HT-29 (cell line): ENCODE measurements at places on chromosomes 6 and 20.

DNA sequence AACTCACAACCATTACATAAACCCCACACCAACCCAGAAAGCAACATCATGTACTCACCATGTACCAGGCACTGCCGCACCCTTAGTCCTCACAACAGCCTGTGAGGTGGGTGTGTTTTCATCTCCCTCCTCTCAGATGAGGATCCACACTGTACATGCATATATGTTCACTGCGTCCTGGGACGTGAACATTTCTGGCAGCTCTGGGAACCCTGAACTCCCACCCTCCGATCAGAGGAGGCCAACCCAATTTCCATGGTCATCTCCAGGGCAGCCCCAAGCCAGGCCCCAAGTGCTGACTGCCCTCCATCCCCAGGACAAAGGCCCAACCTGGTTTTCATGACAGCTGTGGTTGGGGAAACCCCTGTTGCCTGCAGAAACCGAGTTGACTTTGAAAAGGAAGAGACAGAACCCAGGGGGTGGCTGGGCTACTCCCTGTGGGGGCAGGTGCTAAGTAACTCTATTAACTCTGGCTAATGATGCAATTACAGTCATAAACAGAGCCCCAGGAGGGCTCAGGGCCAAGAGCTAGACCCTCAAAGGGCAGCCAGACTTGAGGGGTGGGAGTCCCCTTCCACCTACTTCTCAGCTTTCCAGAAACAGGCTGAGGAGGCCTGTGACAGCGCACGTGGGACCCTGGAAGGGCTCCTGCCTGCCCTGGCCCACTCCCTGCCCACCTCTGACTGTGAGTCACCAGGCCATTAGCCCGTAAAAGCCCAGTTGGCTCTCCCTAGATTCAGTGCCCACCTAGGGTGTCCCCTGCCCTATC, 2.6 kb downstream of the TFEB start:
- DNase-seq, result no peak

GRCh38 chr6:34045771-34046170, 100.1 kb downstream of the GRM4 start:
- no peak for DNase-seq

- DNase-seq, result no peak
These were observed 1027.3 kb upstream of the CITED2 start for GRCh38 chr6:140401761-140402160.

DNA sequence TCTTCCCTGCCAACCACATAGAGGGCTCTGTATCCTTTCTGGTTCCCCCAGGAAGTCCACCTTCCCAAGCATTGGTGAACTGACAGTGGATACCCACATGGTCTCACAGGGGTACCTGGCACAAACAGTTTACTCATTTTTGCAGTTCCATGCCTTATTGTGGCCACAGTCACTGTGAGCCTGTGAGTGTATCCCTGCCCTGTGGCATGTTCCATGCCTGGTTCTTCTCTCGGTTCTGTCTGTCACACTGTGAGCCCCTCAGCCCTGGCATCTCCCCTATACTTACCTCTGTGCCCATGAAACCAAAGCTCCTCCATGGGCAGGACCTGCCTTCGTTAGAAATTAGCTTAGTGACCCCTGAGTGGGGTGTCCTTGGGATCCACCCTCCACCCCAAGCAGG, 107.8 kb downstream of the TOX2 start:
- DNase-seq, result no peak

GRCh38 chr6:44626616-44627015, 239.1 kb downstream of the CDC5L start:
- DNase-seq, result peak; percentile 31

GRCh38 chr6:146767632-146768031, 168.9 kb downstream of the ADGB start:
- no peak for DNase-seq

DNA sequence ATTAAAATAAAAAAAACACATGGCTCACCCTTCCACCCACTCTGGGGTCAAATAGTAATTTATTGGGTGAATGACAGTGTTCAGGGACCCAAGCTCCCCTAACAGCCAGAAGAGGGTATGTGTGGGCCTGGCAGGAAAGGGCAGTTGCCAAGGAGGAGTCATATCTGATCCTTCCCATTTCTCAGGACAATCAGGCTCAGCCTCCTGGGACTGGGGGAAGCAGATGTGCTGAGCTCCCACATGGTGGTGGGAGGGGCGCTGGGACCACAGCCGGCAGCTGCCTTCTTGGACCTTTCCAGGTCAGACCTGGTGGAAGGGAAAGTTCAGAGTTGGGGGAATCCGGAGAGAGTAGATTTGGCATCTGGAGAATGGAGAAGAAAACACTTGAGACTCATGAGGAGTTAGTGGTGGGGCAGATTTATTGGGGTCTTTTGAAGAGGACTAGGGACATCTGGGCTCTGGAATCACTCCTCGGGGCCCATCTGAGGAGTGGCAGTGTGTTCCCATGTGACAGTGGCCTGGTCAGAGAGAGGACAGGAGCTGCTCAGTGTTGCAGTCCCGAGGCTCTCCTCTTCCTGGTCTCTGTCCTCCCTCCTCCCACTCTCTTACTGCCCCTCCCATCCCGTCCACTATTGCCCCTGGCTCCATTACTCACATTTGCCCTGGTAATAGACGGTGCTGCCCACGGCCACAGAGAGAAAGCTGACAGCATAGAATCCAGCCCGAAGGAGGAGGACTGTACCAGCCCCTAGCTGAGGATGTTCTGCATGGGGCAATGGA, 3.0 kb downstream of the LST1 start:
- no peak for DNase-seq
